Right lobe of liver (tissue), 6 donors: ENCODE measurements at places on chromosomes 4 and X.

GRCh38 chr4:24517676-24518075 is 66.7 kb downstream of the DHX15 start:
- DNase-seq, result no peak

- DNase-seq, result no peak
Observed at GRCh38 chrX:67961516-67961915, 417.7 kb downstream of the AR start.

- no peak for DNase-seq
Observed at GRCh38 chr4:21203416-21203815, 503.2 kb downstream of the PACRGL start.

GRCh38 chrX:106698693-106699092 is 27.8 kb upstream of the RNF128 start:
- no peak for DNase-seq

DNA sequence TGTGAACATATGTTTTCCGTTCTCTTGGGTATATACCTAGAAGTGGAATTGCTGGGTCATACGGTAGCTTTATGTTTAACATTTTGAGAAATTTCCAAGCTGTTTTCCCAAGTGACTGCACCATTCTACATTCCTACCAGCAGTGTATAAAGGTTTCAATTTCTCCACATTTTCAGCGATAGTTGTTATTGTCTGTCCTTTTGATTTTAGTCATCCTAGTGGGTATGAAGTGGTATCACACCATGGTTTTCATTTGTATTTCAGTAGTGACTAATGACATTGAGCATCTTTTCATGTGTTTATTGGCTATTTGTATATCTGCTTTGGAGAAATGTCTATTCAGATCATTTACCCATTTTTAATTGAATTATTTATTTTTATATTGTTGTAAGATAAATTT is 2.4 kb downstream of the PPEF1 start:
- no peak for DNase-seq

DNA sequence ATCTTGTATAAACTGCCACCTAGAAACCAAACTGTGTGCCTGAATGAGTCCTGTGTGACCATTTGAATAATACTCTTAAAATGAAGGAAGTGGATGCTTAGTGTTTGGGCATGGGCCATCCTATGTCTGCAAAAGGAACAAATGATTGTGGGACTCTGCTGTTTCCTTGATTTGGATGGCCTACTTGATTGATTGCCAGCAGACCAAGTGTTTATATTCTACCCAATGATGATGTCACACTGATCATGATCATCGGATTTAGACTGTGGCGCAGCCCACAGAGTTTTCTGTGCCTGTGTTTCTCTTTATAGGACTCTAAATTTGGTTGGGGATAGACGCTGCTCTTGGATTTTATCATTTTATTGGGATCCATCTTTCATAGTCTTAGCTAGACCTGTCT is 4.4 kb downstream of the SEPTIN11 start:
- DNase-seq, result no peak

- DNase-seq, result no peak
Observed at GRCh38 chr4:2866891-2867290, 23.2 kb downstream of the ADD1 start.

DNA sequence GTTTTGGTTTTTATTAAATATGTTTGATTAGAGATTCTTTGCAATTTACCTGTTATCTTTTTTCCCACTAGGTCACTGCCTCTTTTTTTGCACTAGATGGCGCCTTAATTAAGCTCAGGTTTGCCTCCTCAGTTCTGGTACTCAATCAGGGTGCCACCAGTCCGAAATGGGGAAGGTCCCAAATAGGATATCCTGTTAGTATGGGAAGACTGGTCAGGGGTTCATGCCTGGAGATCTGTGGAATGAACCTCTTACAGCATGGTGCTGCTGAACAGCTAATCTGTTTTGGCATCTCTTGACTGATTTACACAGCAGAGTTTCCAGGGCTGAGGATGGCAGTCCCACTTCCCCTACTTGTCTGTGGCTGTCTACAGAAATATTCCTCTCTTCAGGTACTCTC is 24.2 kb upstream of the VSIG1 start:
- DNase-seq, result no peak

DNA sequence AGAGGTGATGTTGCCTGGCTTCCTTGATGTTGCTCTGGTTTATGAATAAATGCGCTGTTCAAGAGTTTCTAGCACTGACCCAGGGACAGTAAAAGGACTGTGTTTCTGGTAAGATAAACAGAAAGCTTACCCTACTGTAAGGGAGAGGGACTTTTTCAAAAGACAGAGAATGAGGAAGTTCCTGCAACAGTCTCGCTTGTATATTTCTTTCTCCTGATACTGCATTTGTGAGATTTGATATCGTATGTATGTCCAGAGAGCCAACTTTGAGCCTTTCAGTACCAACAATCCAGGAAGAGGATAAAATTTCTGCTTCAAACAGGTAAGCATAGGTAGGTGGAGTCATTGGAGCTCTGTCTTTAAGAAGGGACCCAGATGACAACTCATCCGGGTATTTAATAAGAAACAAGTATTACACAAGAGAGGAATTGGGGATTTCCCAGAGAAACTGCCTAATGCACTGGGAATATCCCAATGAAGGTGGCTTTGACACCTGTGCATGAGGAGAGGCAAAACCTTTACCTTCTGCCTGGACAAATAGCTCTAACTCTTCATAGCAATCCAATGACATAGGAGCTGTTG is 773 bp downstream of the DAPP1 start:
- DNase-seq, result no peak

- DNase-seq, result no peak
Observed at GRCh38 chr4:173289353-173289727, 44.8 kb downstream of the HMGB2 start.

- no peak for DNase-seq
Observed at GRCh38 chr4:82293304-82293703, 80.5 kb downstream of the HNRNPD start.

- DNase-seq, result peak; percentile 30
Observed at GRCh38 chr4:3874525-3875110, 108.4 kb downstream of the ADRA2C start.

DNA sequence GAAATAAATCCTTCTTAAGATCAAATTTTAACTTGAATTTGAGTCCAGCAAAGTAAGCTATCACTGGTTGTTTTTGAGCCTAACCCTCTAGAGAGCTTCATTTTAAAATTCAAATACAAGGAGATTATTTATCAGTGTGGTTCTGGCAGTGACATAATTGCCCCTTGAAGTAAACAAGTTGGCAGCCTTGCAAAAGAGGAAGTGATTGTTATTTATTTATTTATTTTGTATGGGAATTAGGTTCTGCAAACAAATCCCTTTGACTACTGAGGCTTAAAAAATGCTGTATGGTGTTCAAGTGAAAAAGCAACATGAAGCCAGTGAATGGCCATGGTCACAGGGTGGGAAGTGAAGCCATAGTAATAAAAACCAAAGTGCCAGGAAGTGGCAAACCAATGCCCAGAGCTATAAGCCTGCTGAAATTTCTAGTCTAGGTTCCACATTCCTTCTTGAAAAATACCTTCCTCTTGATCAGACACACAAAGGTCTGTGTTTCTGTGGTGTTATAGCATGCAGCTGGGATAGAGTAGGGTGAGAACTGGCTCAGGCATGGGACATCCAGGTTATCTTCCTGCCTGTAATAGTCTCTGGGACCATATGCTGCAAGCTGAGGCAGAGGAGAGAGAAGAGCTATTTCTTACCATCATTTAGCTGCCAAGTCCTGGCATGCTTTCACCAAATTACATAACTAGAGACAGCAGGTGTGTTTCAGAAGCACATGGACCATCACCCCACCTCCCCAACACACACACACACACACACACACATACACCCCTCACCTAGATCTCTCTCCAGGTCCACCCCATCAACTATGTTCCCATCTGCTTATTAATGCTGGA is 47.1 kb upstream of the TSPAN7 start:
- no peak for DNase-seq

GRCh38 chrX:132853040-132853439 is 105.4 kb downstream of the HS6ST2 start:
- no peak for DNase-seq

DNA sequence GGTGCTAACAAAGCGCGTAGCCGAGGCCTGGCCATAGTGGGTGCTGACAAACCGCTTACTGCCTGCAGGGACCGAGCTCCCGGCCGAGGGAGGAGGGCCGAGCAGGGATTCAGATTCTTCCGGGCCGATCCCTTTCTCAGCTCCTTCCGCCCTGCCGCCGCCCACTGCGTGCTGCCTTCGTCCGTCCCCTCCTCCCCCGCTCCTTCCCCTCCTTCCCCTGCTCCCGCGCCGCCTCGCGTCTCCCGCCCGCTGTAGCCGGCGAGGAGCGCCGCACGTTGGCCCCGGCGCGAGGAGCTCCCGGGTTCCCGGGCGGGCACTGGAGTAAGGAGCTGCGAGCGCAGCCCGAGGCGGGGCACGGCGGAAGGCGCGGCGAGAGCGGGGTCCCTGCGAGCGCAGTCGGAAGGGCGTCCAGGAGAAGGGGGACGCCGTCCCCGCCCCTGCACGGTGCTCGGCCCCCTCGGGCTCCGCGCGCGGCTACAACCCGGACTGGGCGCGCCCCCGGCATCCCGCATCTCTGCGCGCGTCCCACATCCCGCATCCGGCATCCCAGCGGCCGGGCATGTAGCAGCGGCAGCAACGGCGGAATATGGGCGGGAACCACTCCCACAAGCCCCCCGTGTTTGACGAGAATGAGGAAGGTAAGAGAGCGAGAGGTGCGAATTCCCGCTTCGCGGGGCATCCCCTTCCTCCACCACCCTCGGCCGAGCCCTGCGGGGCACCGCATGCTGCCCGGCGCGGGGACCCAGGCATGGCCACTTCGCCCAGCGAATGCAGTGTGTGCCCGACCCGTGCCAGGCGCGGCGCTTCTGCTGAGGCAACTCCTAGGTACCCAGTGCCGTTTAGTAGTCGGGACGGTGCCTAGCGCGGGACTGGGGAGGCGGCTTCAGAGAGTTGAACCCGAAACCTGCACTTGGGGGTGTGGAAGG is at the start of gene STK32B:
Gene STK32B (plus strand): TSS at position 203 of the 926 bp plus-strand sequence.
- DNase-seq, result peak; percentile 39

GRCh38 chrX:130987241-130987640 is 70.9 kb upstream of the ARHGAP36 start:
- DNase-seq, result no peak

DNA sequence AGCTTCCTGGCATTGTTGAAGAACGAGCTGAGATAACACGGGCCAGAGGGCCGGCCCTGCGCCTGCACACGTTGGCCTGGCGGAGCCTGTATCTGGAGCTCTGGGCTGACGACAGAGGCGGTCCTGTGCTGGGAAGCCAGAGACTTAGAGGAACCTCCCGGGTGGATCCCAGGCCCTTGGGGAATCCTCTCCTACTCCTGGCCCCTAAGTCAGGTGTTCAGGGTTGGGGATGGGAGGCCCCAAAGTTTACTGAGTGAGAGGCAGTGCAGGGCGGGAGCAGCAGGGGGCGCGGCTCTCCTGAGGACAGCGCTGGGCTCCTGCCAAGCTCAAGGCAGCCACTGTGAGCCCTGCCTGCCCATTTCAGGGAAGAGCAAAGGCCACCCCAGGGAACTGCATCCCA is 2.5 kb upstream of the HTRA3 start:
- peak; percentile 78 for DNase-seq

- DNase-seq, result no peak
Observed at GRCh38 chrX:136523770-136524169, 8.2 kb upstream of the VGLL1 start.
